Stimulated activated CD4-positive, alpha-beta T cell treated with anti-CD3 and anti-CD28 coated beads, TNF-alpha, amount 100 ng/mL, for 4 hours (primary cell): ENCODE measurements at places on chromosomes 3 and 15.

GRCh38 chr3:99562138-99562537 lies 76.3 kb upstream of the COL8A1 start:
- no peak for DNase-seq

DNA sequence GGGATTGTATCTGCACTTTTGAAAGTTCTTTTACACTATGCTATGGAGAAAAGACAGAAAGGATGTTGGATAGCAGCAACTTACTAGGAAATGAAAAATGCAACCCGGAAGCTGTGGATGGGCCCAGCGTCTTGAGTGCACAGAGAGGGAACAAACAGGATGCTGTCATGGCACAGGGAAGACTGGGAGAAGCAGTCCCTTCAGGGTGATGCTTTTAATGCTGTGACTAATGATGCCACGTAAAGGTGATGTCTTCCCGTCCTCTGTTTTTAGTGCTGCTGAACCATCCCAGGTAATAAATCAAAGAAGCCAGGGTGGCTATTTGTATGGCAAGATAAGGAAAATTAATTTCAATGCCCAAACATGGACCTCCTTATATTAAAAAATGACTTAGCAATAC lies 437.6 kb downstream of the FOXP1 start:
- no peak for DNase-seq

DNA sequence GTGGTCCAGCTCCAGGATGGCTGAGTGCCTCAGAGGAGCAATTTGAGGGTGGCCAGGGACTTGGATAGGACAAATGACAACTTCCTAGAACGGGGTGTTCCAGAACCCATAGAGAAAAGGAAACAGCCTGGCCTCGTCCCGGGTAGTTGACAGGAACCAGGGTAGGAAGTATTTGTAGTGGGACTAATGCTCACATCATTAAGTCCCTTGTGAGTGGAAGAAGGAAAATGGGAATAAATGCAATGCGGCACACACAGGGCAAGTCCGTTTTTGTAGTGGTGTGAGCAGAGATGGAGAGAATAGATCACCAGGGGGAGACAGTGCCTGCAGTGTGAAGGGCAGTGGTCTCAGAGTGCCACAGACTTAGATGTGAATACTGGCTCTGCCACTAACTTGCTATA lies 19.6 kb downstream of the TIMP4 start:
- no peak for DNase-seq

DNA sequence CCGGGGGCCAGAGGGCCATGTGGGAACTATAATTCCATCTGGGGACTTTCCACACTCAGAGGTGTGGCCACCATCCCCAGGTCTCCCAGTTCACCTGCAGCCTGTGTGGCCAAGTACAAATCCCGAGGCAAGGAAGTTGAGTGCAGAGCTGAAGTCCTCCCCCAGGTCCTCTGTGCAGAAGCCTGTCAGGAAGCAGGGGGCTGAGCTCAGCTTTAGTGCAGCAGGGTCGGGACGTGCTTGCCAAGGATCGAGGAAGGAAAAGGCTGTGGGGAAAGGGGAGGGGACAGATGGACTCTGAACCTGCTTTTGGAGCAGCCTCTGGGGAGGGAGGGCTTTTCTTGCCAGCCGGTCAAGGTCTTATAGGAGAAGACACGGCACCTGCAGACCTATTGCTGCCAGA lies 67.7 kb downstream of the CHRNA7 start:
- no peak for DNase-seq

- DNase-seq: no peak
Observed at GRCh38 chr15:100766243-100767000, 113.2 kb upstream of the ALDH1A3 start.

GRCh38 chr3:18188491-18188890 lies 236.6 kb downstream of the SATB1 start:
- DNase-seq: no peak
